ENCODE measurements at places on chromosomes 1 and 21.

- DNase-seq: no peak
These were observed 12.5 kb downstream of the KRTAP8-1 start for GRCh38 chr21:30800605-30801004.

- peak; percentile 66 for DNase-seq
These were observed 106.9 kb upstream of the TMEM51 start for GRCh38 chr1:15046487-15047165.

DNA sequence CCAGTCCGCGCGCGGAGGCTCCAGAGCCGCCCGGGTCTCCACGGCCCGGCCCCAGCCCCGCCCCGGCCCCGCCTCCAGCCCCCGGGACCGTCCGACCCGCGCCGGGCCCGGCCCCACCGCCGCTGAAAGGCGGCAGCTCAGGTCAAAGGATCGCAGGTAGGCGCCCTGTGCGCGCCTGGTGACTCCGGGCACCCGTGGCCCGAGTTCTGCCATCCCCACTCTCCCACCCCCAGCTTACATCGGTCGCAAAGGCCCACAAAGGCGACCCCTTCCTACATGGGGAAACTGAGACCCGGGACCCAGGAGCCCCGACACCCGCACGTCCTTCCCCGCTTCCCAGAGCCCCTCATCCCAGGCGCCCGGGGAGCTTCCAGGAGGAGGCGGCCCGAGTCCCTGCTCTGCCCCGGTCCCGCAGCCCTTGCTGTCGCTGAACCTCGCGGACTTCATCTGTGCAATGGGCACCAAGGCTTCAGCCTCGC lies at the start of gene TMEM200B:
Gene TMEM200B (minus strand): TSS at position 17 of the 479 bp plus-strand sequence. CDS start 2,075 bp downstream, outside the sequence.
- DNase-seq: no peak

GRCh38 chr1:112396653-112397471 lies 848 bp downstream of the CTTNBP2NL start:
- DNase-seq: peak; percentile 37

- peak; percentile 79 for DNase-seq
These were observed 134.0 kb upstream of the IRF2BP2 start for GRCh38 chr1:234743791-234744611.

DNA sequence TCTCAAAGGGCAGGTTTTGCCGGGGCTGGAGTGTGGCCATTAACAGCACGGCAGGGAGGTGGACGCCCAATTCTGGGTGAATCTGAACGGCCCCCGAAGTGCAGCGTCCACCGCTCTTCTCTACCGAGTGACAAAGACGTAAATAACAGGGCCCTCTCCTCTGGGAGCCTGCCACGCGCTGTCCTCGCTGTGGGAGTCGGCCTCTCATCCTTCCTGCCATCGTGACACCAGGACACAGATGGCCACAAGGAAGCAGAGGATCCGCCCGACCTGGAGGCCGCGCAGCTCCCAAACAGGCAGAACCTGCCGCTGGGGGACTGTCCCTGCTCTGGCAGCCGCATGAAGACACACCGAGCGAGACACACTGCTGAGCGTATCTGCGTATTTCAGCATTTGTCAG lies 12.1 kb upstream of the CDK11B start:
- no peak for DNase-seq
